Left renal cortex interstitium (tissue), 4 donors: ENCODE measurements at places on chromosomes 2 and 18. TPM values are rescaled to one million over a fixed set of nuclear protein-coding genes. Genes with fewer than 3 reads are reported as not detected.
A peak's percentile ranks its signal among the peaks of the same experiment; 100 is the strongest.

CREG2 gene
- polyA plus RNA-seq = 0.87 TPM

REG1B gene
- not detected for polyA plus RNA-seq

ZEB2 gene
- 165 TPM for polyA plus RNA-seq

CHMP3 gene
- polyA plus RNA-seq = 129 TPM

INHBB gene
- polyA plus RNA-seq = not detected

C2orf72 gene
- 4.0 TPM for polyA plus RNA-seq

AQP12A gene
- polyA plus RNA-seq = not detected

RIT2 gene
- polyA plus RNA-seq = not detected

TEX51 gene
- not detected for polyA plus RNA-seq

HOXD8 gene
- 205 TPM for polyA plus RNA-seq

PROC gene
- 4.9 TPM for polyA plus RNA-seq

SLC4A3 gene
- polyA plus RNA-seq = 14.2 TPM

- no peak for DNase-seq
Observed at GRCh38 chr2:149828520-149829210, 241.1 kb upstream of the MMADHC start.

GRCh38 chr18:52367953-52368742, 28.2 kb downstream of the DCC start:
- DNase-seq = no peak

DNA sequence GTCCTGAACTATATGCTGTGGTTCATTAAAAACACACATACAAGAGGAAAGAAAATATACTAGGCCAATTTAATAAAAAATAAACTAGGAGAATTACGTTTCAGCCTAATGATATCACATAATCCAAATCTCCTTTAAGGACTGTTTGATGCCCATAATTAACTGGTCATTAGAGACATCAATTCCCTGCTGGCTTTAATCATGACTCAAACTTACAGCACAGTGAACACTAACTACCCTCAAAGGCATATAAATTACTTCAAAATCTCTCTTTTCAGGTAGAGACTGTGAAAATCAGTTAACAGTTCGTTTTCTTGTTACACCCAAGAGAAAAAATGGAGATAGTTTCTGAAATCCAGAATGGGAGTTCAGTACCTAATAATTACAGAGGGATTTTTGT, 567.4 kb downstream of the CBLN2 start:
- DNase-seq = no peak

DNA sequence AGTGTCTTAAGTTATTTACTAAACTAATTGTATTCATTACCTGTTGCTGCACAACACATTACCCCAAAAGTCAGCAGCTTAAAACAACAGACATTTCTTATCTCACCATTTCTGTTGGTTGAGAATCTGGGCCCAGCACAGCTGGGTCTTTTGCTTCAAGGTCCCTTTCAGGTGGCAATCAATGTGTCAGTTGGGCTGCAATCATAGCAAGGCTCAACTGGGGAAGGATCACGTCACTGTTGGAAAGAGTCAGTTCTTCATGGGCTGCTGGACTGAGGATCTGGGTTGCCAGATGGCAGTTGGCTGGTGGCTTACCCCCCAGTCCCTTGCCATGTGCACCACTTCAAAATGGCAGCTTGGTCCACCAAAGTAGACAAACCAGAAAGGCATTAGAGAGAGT, 261.2 kb downstream of the SUCLG1 start:
- no peak for DNase-seq

DNA sequence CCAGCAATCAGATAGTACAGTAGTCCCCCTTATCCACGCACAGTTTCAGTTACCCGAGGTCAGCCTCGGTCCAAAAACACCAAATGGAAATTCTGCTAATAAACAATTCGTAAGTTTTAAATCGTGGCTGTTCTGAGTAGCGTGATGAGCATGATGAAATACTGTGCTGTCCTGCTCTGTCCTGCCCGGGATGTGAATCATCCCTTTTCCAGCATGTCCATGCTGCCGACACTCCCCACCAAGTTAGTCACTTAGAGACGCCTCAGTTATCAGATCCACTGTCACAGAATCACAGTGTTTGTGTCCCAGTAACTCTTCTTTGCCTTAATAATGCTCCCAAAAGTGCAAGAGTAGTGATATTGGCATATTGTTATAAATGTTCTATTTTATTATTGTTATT, 62.1 kb downstream of the MEX3C start:
- DNase-seq = no peak

GRCh38 chr18:4311136-4311535, 144.0 kb downstream of the DLGAP1 start:
- DNase-seq = no peak

DNA sequence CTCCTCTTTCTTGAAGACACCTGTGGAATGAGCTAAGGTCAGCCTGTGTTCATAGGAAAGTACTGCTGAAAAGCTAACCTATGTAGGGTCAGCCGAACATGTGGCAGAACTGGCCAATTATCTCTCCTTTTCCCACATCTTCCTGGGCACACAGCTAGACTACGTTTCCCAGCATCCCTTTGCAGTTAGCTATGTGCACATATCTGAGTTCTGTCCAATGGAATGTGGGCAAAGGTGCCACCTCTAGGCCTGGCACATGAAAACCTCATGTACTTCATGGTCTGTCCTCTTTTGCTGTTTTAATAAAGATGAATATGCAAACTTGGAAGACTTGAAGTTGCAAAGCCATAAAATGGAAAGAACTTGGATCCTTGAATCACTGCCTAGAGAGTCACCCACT, 352.6 kb downstream of the TNS1 start:
- no peak for DNase-seq

GRCh38 chr2:128558441-128558840, 239.8 kb upstream of the HS6ST1 start:
- DNase-seq = no peak

GRCh38 chr2:156826341-156826933, 390.3 kb downstream of the GPD2 start:
- no peak for DNase-seq

DNA sequence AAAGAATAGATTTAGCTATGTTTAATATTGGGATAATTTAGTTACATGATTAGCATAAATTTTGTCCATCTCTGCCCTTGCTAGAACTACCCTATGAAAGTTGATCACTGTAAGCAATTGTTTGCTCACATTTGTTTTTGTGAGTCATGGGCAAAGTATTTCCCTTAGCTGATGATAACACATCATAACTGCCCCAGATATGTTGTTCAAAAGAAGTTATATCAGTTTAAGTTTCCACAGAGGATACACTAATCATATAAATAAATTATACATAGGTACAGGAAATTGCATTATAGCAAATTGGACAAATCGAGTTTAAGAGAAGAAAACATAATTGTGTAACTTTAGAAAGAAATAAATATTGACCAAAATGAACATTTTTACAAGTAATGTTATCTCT, 223.2 kb upstream of the PIK3C3 start:
- no peak for DNase-seq

GRCh38 chr2:12050396-12050795, 304.0 kb downstream of the LPIN1 start:
- DNase-seq = no peak

DNA sequence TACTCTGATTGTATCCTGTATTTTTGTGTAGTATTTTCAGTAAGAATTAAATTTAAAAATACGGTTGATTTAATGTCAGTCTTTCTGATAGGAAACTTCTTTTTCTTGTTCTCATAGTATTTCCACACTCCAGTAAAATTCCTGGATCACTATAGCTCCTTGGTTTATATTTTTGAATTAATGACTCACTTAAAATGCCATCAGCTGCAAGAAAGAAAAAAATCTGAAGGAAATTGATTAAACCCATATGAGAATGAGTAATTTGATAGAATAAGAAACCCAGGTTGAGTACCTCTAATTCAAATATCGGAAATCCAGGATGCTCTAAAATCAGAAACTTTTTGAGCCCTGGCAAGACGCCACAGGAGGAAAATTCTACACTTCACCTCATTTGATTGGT, 186.8 kb upstream of the RND3 start:
- DNase-seq = no peak

DNA sequence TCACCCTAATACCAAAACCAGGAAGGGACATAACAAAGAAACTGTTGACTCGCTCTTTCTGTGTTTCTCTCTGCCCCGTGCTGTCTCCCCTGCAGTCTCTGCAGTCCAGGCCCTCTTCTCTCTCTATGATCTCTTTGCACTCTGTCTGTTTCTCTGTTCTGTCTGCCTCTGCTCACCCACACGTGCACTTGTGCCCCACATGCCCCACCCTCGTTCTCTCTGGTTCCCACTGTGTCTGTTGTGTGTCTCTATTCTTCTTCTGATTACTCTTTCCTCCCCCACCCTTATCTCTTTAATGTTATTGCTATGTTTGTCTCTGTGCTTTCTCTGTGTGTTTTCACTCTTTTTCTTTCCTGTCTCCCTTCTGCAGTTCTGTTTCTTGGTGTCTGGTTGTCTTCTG, 54.0 kb downstream of the NAT8 start:
- no peak for DNase-seq

GRCh38 chr2:118853651-118854291, 6.3 kb upstream of the EN1 start:
- DNase-seq = no peak

DNA sequence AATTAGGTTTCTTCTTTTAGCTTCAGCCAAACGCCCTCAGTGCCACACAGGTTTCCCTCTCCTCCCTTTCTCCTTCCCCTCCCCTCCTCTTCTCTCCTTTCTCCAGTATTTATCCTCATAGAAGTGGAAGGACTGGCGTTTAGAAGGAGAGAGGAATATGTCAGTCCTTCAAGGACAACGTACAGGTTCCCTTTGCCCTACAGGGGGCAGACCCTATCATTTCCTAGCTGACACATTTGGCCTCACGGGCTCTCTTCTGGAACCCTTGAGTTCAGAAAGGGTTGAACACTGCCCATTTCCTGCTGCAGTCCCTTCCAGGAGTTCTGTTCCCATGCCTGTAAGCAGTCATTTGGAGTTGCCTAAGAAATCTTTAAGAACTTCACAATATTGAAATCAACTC, 46.1 kb downstream of the CDCA7 start:
- DNase-seq = no peak

- no peak for DNase-seq
Observed at GRCh38 chr2:170717991-170718589, 3.0 kb downstream of the SP5 start.

- no peak for DNase-seq
Observed at GRCh38 chr2:120291401-120292311, 39.0 kb downstream of the RALB start.

- DNase-seq = no peak
Observed at GRCh38 chr18:3384664-3385563, 65.1 kb upstream of the TGIF1 start.

DNA sequence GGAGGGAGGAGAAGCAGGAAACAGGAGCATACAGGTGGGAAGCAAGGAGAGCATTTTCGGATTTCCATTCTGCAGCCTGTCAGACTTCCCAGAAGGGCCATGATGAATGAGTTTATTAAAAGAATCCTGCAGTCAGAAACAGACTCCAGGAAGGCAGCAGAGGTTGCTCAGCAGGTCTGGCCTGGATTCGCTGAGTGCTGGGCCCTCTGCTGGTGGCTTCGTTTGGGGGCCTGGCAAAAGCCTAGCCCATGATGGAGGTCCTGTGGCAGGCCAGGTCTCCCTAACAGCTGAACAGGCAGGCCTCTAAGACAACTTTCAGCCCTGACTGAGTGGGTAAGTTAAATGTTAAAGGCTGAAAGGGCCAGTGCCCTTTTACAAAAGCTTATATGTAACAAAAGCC, 108.2 kb upstream of the CAPN13 start:
- DNase-seq = peak; percentile 20

DNA sequence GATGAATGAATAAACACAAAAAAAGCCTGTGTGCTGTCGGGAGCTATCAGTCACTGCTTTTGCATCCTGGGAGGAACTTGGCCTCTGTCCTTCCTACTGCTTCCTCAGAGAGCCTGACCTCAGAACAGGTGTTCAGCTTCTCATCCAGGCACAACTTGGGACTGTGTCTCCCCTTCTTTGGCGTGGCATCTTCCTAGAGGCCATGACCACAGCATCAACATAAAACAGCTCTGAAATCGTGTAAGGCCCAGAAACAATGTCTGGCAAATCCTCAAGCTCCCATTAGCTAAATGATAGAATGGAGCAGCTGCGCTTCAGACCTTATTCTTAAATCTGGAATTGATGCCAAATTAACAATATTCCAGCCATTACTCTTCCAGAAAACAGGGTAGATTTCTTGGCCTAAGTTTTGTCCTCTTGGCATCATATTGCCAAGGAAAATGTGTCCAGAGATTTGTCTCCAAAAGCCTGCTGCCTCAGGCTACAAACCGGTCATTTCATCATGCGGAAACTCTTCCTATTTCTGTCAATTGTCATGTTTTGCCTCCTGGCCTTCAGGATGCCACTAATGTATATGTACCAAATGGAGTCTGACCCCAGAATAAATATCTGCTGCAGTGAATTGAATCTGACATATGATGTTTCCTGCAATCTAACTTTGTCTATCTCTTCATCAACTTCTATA, 53.2 kb upstream of the RAB27B start:
- DNase-seq = no peak

DNA sequence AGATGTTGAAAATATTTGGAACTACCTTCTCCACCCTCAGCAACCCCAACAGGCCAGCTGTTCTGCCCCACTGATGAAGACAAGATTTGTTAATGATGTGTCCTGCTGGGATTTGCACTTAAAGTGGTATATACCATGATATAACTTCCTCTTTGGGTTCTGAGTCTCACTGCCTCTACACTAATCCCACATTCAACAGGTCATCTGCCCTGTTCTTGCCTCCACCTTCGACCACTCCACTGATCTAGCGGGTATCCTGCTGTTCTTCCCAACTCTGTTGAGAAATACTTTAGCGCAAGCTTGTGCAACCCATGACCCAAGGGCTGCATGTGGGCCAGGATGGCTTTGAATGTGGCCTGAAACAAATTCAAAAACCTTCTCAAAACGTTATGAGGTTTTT, 72.7 kb downstream of the LRP1B start:
- DNase-seq = no peak

- no peak for DNase-seq
Observed at GRCh38 chr2:60852282-60852860, 29.0 kb upstream of the REL start.

GRCh38 chr2:196808083-196808665, 981 bp downstream of the C2orf66 start:
- no peak for DNase-seq

- DNase-seq = no peak
Observed at GRCh38 chr2:235654103-235654813, 160.4 kb downstream of the AGAP1 start.

- no peak for DNase-seq
Observed at GRCh38 chr2:122101319-122101718, 345.9 kb downstream of the TSN start.

- no peak for DNase-seq
Observed at GRCh38 chr18:77373730-77374445, 124.2 kb downstream of the GALR1 start.

GRCh38 chr18:52652391-52652790, 312.4 kb downstream of the DCC start:
- no peak for DNase-seq

DNA sequence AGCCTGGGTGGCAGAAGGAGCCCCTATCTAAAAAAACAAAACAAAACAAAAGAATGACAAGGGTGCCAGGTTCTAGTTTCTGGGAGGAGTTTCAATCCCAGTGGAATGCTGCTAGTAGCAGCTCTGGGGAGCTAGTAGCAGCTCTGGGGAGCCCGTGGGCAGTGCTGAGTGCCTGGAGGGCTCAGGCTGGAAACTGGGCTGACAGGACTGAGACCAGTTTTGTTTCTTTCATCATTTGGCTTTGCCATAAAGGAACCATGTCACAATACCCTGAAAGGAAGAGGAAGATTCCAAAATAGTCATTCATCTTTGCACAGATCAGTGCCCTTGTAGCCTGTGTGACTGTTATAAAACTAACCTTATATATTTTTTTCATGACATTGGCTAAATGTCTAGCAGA, 10.6 kb downstream of the MFSD6 start:
- DNase-seq = no peak
